ENCODE measurements at places on chromosomes 12 and 14.

GRCh38 chr14:32934073-32934880 is 4.4 kb upstream of the NPAS3 start:
- no peak for DNase-seq

GRCh38 chr14:92603309-92604242 is 90.0 kb downstream of the RIN3 start:
- DNase-seq, result no peak

DNA sequence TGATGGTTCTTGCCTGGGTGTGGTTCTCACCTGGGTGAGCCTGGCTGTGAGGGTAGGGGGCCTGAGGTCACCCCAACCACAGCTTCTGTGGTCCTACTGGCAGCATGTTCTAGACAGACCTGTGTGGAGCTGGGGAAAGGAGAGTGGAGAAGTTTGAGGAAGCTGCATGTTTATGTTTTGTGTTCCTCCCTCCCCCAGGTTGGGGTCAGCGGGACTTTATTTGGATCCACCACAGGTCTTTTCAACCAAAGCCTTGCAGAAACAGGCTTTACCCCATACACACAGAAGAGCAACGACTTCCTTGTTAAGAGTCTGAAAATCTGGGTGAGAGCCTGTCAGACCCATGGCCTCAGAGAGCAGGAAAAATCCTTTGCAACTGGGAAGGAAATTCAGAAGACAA is 5.6 kb downstream of the CD9 start:
- DNase-seq, result no peak

DNA sequence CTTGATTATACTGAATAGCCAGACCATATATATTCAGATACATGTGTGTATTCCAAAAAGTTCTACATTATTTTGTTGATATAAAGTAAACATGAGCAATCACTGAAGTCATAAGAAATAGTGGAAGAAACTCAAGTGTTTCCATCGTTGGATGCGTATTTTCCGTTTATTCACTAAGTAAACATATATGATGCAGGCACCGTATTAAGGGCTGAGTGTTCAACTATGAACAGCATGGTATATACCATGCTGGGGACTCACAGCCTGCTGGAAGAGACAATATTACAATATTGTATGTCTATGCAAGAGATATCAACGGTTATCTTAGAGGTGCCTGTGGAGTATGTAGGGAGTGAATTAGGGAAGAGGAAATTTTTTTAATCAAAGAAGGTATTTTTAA is 1.2 kb downstream of the PYROXD1 start:
- DNase-seq, result no peak

- no peak for DNase-seq
These were observed 118.7 kb downstream of the KSR2 start for GRCh38 chr12:117850048-117850447.

- DNase-seq, result no peak
These were observed 14.4 kb upstream of the OR6C65 start for GRCh38 chr12:55385891-55386290.

DNA sequence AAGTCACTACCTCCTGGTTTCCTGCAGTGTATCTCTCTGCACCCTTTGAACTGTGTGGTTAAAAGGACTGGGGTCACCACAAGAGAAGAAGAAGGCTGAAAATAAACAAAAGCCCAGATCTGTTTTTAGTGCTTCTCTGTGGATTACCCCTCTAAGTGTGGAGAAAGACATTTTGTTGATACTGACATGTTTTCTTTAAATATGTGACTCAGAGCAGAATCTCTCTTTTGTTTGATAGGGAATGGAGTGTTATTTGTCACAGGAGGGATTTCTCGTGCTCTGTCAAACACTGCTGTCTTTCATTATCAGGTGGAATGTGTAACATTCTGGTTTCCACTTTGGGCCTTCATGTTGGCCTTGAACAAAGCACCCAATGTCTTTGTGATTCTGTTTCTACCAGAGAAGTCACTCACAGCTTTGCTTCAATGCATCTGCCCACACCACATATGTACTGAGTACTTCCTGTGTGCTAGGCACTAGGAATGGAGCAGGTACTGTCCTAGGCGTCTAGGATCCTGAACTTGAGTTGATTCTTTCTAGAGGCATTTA is 82.1 kb downstream of the PLXNC1 start:
- no peak for DNase-seq

DNA sequence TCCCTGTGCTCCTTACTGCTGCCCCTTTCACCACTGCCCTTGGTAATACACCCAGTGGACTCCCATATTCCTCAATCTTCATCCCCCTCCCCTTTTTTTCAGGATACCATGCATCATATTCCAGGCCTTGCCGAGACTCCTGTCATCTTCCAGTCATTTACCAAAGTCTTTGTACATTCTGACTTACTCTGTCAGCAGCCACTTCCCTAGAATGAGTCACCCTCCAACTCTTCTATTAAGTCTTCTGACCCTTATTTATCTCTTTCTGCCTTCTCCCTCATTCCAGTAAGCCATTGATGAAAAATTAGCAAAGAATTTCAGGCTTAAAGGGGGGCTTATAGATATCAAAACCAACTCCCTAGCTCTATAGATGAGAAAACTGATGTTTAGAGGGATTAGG is 128.0 kb downstream of the STXBP6 start:
- DNase-seq, result no peak

DNA sequence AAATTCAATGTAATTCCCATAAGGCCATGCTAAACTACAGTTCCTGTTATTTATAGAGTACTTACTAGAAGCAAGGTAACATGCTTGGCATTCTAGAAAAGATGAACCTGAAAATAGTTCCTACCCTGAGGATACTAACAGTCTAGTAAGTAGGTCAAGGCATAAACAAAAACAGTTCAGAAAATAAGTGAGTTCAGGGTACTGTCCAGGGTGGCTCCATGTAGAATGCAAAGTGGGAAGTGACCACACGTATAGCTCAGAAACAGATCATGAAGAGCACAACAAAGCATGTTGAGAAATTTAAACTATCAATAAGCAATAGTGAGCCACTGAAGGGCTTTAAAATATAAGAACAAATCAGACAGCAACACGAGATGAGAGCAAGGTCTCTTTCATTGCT is 2.3 kb downstream of the TMED10 start:
- DNase-seq, result no peak

Data from SIG-M5 (cell line).